ENCODE measurements at places on chromosomes 7 and 10.
A peak's percentile ranks its signal among the peaks of the same experiment; 100 is the strongest.

DNA sequence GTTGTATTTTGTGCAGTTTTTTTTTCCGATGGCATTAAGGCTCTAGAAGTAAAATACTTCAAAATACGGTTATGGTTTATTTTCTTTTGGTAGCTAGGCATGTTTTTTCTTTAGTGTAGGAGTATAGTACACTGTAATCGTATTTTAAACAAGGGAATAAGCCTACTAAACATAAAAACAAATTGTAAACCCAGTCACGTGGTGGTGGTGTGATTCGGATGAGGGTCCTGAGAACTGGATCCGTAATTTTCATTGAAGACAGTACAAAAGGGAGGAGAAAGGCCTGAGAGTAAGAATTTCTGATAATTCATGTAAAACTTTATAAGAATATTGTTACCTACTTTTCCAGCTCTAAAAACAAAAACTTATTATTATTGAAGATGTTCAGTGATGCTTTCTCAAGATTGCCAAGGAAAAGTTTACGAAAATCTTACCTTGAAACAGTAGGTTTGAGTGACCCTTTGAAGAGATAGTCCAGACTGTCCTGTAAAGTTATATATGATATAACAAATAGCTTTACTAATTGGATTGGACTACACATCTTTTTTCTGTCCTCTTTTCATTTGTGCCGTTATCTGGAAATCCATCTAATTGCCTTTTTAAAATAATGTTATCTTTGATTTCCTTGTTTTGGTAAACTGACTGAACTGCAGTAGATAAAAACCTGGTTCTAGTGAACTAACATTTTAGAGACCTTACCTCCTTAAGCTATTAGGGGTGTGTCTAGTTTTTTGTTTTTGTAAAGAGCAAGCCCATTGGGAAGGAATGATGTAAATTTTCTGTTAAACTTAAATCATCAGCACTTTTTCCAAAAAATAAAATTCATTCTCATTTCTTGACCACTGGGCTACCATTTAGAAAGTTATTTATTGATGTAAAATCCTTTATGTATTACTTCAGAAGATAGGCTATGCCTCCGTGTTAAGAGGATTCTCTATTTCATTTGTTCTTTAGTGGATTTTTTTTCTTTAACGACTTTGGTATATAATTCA is 1.0 kb upstream of the PBLD start:
- DNase-seq = no peak

DNA sequence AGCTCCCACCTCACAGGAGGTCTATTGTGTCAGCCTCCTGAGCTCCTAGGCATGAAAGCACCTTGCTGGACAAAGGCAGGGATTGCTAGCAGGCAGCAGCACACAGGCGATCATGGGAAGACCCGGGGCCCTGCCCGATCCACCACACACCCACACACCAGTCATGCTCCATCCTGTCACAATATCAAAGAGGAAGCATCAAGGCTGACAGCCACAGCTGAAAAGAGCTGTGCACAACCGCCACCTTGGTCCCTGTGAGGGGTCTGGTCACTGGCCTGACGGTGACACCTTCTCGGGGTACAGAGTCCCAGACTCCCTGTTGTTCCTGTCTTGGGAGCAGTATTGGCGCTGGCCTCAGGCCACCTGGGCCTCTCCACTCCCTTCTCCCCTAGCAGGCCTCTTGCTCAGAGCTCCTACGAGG is 89.7 kb upstream of the RET start:
- no peak for DNase-seq

- no peak for DNase-seq
Measured at GRCh38 chr10:103276896-103277712, at the start of gene INA. Gene INA, plus strand, starts transcription at chr10:103277138. Its CDS starts 74 bp downstream, at chr10:103277212.

DNA sequence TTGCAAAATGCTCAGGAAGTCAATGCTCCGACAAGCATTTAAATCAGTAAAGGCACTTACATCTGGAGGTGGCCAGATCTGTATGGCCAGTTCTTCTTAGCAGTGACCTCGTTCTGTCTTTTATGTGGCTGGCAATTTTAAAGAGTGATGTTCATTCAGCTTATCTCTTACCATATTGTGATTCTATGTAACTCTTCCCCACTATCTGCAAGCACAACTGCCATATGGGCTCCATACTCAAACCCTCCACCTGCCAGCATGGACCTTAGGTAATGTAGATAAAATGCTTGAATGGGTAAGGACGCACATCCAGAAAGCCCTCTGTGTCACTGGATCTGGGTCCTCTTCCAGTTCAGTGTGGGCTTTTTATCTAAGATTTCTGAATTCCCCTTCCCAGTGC is 42.4 kb upstream of the STK17A start:
- no peak for DNase-seq

DNA sequence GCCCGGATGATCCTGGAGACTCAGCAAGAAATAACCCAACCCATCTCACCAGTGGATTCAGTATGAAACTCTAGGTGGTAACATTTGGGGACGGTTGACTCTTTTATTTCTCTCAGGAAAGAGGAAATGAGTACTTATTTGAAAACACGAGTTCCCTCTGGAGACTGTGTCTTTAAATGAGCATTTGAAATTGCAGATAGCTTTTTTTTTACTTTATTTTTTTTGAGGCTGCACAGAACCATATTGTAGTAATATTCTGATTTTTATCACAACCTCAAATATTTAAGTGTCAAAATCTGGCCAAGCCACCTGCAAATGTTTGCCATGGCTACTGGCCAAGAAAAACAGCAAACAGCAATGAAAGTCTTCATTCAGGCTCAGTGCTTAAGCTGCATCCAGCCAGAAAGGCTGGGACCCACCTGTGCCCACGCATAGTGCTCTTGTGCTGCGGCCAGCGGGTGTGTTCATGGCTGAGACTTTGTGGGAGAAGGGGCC is 160.8 kb downstream of the CREB5 start:
- peak; percentile 8 for DNase-seq

DNA sequence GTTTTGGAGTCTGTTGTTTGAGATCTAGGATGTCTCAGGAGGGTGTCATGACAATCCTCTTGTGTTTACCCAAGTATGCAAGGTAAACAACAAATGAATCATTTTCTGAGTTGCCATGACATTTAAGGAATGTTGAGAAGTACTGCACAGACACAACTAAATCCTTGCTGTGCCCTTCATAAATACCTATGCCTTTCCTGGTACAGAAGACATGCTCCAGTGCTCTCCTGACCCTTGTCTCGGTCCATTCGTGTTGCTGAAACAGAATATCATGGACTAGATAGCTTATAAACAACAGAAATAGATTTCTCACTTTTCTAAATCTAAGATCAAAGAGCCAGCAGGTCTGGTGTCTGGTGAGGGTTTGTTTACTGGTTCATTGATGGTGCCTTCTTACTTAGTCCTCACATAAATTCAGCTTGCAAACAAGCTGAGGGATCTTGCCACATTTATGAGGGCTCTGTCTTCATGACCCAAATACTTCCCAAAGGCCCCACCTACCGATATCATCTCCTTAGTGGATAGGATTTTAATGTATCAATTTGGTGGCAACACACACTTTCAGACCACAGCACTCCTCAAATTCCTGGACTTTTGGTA is 341.8 kb upstream of the SEMA3A start:
- DNase-seq = peak; percentile 27

DNA sequence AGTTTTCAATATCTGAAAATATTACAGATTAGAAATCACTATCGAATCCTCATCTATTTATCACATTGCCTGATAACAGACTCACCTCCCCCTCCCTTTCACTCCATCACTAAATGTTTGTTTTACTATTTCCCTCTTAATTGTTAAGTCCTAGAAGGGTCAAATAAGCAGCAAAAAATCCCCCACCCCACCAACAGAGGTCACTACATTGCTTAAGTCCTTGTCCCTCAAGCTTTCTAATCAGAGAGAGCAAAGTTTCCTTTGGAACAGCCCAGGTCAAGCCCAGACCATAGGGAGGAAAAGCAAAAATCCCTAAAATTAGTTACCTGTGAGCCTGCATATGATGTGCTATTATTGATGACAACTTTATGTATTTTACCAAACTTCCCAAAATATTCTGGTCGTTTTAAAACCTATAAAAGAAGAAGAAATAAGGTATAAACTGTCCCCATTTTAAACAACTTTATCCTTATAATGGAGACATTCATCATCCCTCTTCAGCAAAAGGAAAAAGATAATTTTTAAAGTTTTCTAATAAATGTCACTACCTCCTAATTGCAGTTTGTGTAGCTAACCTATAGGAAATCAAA is 95.0 kb downstream of the CNOT4 start:
- DNase-seq = peak; percentile 33

DNA sequence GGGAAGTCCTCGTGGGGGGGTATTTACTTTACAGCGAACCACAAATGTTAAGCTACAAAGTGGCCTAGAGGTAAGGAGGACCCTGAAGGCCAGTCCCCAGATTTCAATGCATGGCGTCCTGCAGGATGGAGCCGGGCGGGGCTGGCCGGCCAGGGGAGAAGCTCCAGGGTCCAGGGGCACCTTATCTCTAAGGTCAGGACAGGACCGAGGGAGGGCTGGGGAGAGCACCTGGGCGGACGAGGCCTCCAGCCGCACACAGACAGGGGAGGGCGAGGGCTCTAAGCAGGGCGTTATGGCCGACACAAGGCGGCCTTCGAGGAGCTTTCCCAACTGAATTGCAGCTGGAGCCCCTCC is 96.4 kb upstream of the DIP2C start:
- DNase-seq = no peak

- DNase-seq = no peak
Measured at GRCh38 chr7:17368856-17369524, 70.5 kb downstream of the AHR start.

GRCh38 chr10:89792187-89792586 is 90.8 kb downstream of the KIF20B start:
- DNase-seq = no peak

GRCh38 chr10:91589015-91589657 is 43.7 kb downstream of the PPP1R3C start:
- no peak for DNase-seq

DNA sequence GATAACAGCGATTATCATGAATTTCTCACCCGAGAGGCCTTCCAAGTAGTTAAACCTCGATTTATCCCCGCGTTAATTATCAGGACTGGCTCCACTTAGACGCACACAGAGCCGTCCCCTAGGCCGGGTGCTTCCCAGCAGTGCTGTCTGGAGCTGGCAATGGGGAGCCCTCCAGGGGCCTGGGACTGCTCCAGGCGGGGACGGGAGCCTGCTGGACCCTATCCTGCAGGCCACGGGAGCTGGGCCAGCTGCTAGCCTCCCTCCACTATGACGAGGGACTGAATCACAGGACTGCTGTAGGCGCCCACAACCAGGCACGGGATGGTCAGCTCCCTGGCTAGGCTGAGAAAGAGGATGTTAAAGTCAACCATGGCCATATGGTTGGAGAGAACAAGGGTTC is 229.1 kb downstream of the ELFN1 start:
- DNase-seq = no peak

DNA sequence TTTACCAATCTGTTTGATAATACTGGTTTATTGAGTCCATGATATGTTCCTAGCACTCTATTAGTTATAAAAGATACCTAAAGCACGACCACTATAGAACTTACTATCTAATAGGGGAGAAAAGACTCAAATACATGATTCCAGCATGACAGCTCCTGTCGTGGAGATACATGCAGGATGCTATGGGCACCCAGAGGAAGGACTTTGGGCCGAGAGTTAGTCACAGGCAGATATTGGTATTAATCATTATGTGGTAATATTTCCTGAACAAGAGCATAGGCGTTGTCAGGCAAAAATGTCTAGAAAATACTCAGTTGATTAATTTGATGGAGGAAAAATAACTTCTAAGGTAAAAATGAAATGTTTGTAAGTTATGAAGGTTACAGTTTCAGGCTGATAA is 31.8 kb downstream of the CNNM2 start:
- no peak for DNase-seq

- no peak for DNase-seq
Measured at GRCh38 chr7:1569440-1569832, 396 bp downstream of the PSMG3 start.

- DNase-seq = no peak
Measured at GRCh38 chr10:101385866-101386658, 32.1 kb downstream of the BTRC start.

- no peak for DNase-seq
Measured at GRCh38 chr7:80464211-80464610, 47.7 kb downstream of the GNAT3 start.

DNA sequence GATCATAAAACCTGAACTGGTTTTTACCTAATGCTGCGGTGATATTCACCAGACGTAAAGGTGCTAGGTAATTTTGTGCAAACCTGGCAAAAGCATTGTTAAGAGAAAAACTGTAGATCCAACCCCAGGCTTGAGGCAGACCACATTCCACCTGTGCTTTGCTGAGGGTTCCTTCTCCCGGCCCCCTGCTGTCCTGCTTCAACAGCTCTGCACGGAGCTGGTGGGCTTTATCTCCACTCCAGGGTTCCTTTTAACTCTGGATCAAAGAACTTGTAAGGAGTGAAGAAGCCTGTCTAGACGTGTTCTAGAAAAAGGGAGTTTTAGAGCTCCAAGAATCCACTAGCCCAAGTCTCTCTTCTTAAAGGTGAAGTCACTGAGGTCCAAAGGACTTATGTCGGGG is 87.5 kb upstream of the NMT2 start:
- no peak for DNase-seq

GRCh38 chr7:135714534-135715009 is 13.4 kb downstream of the SLC13A4 start:
- no peak for DNase-seq

DNA sequence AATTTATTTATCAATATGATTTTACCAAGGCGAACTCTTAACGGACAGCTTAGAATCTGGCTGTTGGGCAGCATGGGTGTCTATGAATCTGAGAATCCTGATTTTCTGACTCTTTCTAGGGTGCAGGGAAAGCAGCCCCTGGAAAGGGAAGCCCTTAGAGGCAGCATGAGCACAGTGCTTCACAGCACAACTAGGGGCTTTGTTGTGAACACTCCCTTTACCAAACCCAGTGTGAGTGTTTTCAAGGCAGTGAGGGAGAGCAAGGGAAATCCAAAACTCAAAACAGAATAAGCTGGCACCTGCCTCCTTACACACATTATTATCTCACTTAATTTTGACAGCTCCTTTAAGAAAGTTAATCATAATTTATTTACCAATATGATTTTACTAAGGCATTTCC is 116.3 kb upstream of the CSTF2T start:
- DNase-seq = no peak

- no peak for DNase-seq
Measured at GRCh38 chr10:90635111-90635765, 222.6 kb downstream of the HTR7 start.

DNA sequence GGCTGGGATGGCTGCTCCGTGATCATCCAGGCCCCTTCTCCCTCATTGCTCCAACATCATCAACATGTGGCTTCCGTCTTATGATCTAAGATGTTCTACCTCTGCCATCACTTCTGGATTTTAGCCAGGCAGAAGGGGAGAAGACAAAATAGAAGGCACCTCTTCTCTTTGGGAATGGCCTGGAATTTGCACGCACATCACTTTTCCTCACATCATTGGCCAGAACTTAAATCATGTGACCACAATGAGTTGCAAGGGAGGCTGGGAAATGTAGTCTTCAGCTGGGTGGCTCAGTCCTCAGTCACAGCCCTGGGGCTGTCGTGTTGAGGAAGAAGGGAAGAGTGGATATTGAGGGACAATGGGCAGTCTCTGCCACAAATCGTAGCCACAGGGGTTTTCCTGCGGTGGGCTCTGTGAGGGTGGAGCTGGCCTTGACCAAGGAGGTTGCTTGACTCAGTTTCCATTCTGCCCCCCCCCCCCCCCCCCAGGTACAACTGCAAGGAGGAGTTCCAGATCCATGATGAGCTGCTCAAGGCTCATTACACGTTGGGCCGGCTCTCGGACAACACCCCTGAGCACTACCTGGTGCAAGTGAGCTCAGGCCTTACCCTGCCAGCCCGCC is 50.3 kb downstream of the PALD1 start:
- no peak for DNase-seq
